ENCODE measurements at places on chromosomes 5 and 9.

GRCh38 chr5:71738662-71739361, 19.7 kb downstream of the CARTPT start:
- DNase-seq = no peak

- DNase-seq = no peak
These were observed 329.0 kb upstream of the PANK3 start for GRCh38 chr5:168908207-168908606.

GRCh38 chr9:89532478-89532877, 34.6 kb upstream of the SEMA4D start:
- DNase-seq = no peak

DNA sequence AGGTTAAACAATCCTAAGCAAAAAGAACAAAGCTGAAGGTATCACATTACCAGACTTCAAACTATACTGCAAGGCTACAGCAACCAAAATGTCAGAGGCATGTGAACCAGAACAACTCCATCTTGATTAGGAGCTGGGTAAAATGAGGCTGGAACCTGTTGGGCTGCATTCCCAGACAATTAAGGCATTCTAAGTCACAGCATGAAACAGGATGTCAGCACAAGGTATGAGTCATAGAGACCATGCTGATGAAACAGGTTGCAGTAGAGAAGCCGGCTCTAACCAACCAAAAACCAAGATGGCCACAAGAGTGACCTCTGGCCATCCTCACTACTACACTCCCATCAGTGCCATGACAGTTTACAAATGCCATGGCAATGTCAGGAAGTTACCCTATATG, 252.0 kb downstream of the RASEF start:
- DNase-seq = no peak

GRCh38 chr5:123286891-123287290, 136.3 kb downstream of the CEP120 start:
- DNase-seq = no peak

GRCh38 chr9:71223953-71224538, 102.6 kb upstream of the TRPM3 start:
- DNase-seq = no peak

DNA sequence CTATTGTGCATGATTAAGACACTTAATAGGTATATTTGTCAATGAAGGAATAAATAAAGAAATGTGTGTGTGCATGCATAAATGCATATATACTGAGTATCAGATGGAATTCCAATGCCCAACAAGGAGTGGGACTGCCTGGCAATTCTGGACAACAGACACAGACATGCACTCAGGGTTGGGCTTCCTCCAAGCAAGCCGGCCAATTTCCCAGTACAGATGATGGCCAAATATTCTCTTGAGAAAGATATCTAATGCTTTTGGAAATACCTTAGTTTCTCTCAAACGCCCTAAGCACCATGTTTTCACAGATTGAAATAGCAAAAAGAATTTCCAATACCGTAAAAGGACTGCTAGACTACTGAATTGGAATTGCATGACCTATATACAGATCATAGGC, 11.1 kb downstream of the FTMT start:
- DNase-seq = no peak

DNA sequence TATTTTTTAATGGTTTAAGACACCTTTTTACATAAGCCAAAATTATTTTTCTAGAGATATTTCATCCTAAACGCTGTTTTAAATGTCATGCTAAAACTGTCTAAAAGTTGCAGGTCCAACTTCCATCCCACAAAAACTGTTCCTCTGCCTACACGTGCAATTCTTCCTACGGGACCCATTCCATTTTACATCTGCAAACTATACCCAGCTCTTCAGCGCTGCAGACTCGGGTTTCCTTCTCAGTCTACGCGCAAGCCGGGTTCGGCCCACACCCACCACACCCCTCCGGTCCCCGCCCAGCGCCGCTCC, 8.7 kb downstream of the RANBP6 start:
- DNase-seq = no peak

- no peak for DNase-seq
These were observed 620.9 kb upstream of the PTPRD start for GRCh38 chr9:11233696-11234095.

Data from HS-27A (cell line).